Stimulated activated naive CD8-positive, alpha-beta T cell treated with anti-CD3 and anti-CD28 coated beads, Interleukin-15, Interleukin-2, amounts not matched to agents 100 U/mL and 50 U/mL, for 24 hours (primary cell): ENCODE measurements at places on chromosomes 4 and X.

DNA sequence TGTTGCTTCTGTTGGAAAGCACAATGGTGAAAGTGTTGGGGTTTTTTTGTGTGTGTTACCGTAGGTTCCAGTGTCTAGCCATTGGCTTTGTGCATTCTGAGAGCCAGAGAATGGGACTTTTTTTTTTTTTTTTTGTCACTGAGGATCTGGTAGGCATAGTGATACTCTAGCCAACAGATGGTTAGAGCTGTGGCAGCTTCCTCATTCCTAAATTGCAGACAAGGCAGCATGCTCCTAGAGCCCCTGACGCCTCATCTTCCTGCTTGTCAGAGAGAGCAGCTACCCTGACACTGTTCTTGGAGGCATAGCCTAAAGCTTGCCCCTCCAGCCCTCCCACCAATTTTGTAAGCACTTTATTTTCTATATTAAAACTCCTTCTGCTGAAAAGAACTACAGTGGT, 27.0 kb downstream of the ARHGEF9 start:
- no peak for DNase-seq

DNA sequence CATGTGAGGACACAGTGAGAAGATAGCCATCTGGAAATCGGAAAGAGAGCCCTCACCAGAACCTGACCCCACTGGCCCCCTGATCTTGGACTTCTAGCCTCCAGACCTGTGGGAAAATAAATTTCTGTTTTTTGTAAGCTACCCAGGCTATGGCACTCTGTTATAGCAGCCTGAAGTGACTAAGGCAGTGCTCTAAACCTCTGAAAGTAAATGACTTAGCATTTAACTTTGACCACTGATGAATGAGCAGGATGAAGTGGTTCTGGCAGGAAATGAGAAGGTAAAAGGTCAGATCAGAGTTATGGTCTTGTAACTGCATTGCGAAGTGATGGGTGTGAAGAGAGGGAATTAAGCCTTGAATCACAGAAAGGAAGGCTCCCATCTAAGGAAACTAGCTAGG, 17.0 kb downstream of the GPAT3 start:
- DNase-seq: no peak

DNA sequence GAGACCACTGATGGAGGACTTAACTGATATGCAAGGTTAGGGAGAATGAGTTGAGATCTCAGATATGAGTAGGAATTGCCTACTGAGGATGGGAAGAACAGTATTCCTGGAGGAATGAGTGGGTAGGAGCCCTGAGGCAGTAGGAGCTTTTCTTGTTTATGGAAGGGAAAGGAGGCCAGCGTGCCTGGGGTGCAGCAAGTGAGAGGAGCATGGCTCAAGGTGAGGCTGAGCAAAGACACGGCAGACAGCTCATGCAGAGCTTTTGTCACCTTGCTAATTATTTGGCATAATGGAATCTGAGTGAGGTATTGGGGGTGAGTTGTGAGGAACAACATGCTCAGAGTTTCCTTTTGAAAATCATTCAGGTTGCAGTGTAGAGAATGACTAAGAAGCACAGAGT, 65.3 kb upstream of the IBSP start:
- DNase-seq: no peak

- DNase-seq: no peak
Measured at GRCh38 chrX:147476008-147476407, 435.7 kb upstream of the FMR1 start.

DNA sequence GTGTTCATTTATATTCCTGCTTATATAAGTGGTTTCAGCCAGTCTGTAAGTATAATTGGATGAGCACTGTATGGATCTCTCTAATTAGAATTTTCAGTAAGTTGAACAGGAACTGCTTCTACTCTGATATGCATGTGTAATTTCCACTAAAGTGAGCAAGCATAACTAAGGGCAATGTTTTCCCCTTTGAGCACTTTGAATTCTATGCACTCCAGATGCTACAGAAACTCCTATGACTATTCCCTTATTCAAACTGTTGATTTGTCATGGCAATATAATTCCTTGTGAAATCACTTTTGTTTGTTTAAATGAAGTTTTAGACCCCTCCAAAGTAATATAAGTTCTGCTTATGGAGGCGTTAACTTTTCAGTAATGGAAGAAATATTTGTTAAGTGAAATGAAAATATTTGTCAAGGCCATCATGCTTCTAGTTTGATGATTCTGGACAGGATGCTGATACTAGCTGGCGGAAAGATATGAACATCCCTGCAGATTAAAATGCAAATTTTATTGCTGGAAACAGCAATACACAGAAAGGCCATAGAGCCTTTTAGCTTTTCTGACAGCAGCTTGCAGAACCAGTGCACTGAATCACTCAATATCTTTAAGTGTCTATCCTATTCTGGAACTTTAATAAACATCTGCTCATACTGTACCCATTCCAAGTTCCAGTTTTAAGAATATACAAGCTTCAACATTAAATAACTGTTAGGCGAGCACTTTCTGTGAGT, 1460.8 kb downstream of the RAPGEF2 start:
- DNase-seq: no peak

GRCh38 chr4:93267747-93268146, 560.8 kb upstream of the ATOH1 start:
- DNase-seq: no peak

- DNase-seq: no peak
Measured at GRCh38 chr4:67915400-67915966, 31.7 kb upstream of the TMPRSS11D start.

GRCh38 chr4:177356921-177357320, 47.2 kb downstream of the NEIL3 start:
- DNase-seq: no peak

DNA sequence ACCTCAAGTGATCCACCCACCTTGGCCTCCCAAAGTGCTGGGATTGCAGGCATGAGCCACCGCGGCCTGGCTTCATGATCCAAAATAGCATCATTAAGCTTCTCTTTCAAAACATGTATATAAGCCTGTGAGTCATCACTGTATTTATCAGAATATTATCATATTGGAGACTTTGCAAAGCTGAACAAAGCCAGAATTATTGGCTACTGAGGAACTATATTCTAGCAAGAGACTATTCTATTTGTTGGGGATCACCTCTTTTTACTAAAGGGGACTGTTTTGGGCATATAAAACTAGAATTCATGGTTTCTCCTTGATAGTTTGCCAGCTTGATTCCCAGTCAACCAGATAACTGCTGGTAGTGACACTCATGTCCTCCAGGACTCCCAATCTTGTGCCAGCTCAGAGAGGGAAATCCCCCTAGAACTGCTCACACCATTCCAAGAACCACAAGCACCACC, 40.1 kb downstream of the TET2 start:
- no peak for DNase-seq

DNA sequence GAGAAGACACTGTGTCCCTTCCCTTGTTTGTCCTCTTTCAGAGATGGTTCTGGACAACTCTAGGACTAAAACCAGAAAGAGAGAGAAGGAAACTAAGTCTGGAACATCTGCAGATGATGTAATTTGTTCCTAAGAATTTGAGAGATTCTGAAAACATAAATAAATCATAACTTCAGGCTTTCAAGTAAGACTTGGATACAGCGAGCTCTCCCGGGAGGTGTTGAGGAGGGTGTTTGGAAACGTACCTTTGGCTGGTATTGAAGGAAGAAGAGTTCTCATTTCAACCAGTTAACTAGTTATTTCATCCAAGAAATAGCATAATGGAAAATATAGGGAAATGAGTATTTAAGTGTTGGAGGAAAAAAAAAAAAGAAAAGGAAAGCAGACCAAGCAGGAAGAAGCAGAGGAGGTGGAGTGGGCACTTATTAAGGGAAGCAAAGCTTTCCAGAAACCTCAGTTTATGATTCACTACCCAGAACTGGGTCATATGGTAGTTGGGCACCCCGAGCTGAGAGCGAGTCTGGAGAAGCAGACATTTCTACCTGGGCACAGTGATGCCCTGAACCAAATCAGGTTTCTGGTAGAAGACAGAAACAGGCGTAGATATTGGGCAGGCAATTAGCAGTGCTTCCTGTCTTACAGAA, 26.9 kb downstream of the CCNG2 start:
- DNase-seq: no peak

DNA sequence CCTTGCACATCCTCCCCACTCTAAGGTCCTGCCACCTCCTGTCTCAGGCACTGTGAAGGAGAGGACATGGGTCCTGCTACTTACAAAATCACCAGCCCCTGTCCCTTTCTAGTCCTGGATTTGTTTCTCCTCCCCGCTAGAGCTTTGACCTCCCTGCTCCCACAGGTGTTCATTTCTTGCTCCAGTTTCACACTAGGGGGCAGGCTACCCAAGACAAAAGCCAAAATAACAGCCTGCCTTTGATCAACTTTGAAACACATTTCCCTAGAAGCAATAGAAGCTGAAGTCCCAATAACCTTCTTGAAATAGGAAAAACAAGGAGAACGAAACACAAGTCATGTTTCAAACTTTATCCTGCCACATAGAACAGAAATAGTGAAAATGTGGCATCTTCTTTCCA, 164.4 kb downstream of the QDPR start:
- peak; percentile 22 for DNase-seq

GRCh38 chrX:115147220-115147619, 42.0 kb upstream of the RBMXL3 start:
- DNase-seq: no peak
